ENCODE measurements at places on chromosomes 12 and 14. TPM values are rescaled to one million over a fixed set of nuclear protein-coding genes. Genes with fewer than 3 reads are reported as not detected.

- peaks cover 38% of the 10 kb centered on the region for H3K36me3 ChIP-seq
- H3K27ac ChIP-seq: peak overlapping the region; percentile 78
- H3K27me3 ChIP-seq: no peaks in the 10 kb centered on the region
- peaks cover 10% of the 10 kb centered on the region for H3K4me1 ChIP-seq
- peak; percentile 67 for DNase-seq
These were observed 597 bp downstream of the MLF2 start for GRCh38 chr12:6752167-6752920.

- no peaks in the 10 kb centered on the region for H3K36me3 ChIP-seq
- no peaks in the 10 kb centered on the region for H3K4me1 ChIP-seq
- no peak overlapping the region for H3K27ac ChIP-seq
- H3K27me3 ChIP-seq: 0 out of 2 replicates have a peak, but pooled peaks cover under 1% of the 10 kb centered on the region
- no peak overlapping the region for H3K4me3 ChIP-seq
These were observed 2.4 kb upstream of the JDP2 start for GRCh38 chr14:75425446-75425845.

- no peak for DNase-seq
- no peaks in the 10 kb centered on the region for H3K4me1 ChIP-seq
- no peaks in the 10 kb centered on the region for H3K36me3 ChIP-seq
These were observed 214.9 kb downstream of the CNTN1 start for GRCh38 chr12:40907115-40907527.

GRCh38 chr12:113108308-113108707 lies 27.3 kb downstream of the RASAL1 start:
- no peak overlapping the region for H3K27ac ChIP-seq
- H3K4me3 ChIP-seq: no peak overlapping the region
- DNase-seq: no peak
- H3K27me3 ChIP-seq: no peaks in the 10 kb centered on the region

DNA sequence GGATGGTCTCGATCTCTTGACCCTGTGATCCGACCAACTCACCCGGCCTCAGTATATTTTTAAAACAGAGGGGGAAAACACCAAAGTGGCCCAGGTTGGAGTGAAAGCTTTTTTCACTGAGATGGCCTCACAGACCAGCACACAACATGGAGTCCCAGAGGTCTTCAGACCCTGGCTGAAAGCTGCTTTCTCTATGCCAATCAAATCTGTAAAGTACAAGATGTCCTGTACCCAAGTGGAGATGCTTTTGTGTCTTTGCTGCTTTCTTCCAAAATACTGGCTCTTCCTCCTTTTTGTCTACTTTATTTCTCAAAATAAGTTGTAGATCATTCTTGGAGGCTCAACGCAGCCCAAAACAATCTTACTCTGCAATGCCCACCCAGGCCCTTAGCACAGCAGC lies 214.8 kb downstream of the MED13L start:
- DNase-seq: no peak
- no peaks in the 10 kb centered on the region for H3K4me1 ChIP-seq
- no peak overlapping the region for H3K27ac ChIP-seq
- no peak overlapping the region for H3K4me3 ChIP-seq
- H3K36me3 ChIP-seq: no peaks in the 10 kb centered on the region
- no peaks in the 10 kb centered on the region for H3K27me3 ChIP-seq

GRCh38 chr12:92764831-92765230 lies 62.0 kb downstream of the PLEKHG7 start:
- no peak overlapping the region for H3K27ac ChIP-seq
- no peak overlapping the region for H3K4me3 ChIP-seq
- no peak for DNase-seq

POTEM gene
- total RNA-seq: not detected
